Lower leg skin (tissue), 4 donors: ENCODE measurements at places on chromosomes 12 and 14. TPM values are rescaled to one million over a fixed set of nuclear protein-coding genes. Genes with fewer than 3 reads are reported as not detected.

GRCh38 chr12:119594772-119595445 is 1.3 kb downstream of the TMEM233 start:
- DNase-seq = no peak

- DNase-seq = no peak
These were observed 89.3 kb downstream of the NTN4 start for GRCh38 chr12:95701275-95701674.

- DNase-seq = no peak
These were observed 407.8 kb upstream of the RGS6 start for GRCh38 chr14:71524320-71524982.

FITM1 gene
- total RNA-seq = not detected

DNA sequence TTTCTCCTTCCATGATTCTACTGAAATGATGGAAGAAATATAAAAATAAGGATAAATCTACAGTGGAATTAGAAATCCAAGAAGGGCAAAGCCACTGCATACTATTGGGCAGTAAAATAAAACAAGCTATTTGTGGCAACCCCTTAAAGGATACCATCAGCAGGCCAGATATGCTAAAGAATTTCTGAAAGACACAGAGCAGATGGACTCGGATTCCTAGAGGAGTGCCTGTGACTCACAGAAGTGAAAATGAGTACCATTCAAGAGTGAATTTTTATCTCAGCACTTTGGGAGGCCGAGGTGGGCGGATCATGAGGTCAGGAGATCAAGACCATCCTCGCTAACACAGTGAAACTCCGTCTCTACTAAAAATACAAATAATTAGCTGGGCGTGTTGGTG is 318.1 kb downstream of the LRIG3 start:
- DNase-seq = no peak

GRCh38 chr12:33967760-33968159 is 54.5 kb upstream of the ALG10 start:
- no peak for DNase-seq

GRCh38 chr12:117857632-117858612 is 110.9 kb downstream of the KSR2 start:
- DNase-seq = no peak

- no peak for DNase-seq
These were observed 31.9 kb downstream of the JAG2 start for GRCh38 chr14:105136401-105137322.

C12orf56 gene
- total RNA-seq = 7.9 TPM

DNA sequence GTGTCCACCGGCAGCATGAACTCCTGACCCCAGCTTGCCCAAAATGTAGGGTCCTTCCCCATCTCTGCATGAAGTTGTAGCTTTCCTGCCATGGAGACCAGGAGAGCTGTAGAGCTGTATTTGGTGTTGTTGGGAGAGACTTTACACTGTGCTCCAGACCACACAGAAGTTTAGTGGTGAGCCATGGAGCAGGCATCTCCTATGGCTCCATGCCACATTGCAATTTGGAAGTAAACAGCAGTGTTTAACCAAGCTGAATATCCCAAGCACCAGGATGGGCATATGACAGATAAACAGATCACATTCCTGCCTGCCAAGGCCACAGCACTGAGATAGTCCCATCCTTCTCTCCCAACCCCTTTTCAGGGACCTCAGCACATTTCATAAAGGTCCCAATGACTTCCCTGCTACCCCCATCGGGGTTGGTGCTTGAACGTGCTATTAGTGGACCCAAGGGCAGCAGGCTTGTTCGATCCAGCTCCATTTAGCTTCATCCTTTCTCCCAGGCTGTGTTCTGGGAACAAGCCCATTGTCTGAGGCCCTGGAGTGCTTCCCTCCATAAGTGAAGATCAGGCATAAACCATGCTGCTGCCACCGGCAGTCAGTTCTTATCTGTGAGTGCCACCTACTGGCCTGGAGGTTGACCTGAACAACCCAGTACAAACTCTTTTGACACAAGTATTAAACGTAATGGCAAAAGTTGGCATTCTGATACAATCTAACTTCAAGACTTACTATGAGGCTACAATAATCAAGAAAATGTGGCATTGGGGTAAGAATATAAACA is 172.3 kb upstream of the ATXN7L3B start:
- DNase-seq = no peak
